Muscle of arm (tissue), 14 donors: ENCODE measurements at places on chromosomes 3 and 15. TPM values are rescaled to one million over a fixed set of nuclear protein-coding genes. Genes with fewer than 3 reads are reported as not detected.
A peak's percentile ranks its signal among the peaks of the same experiment; 100 is the strongest.

- no peak for DNase-seq
Measured at GRCh38 chr3:83224101-83224868, 1462.8 kb upstream of the GBE1 start.

DNA sequence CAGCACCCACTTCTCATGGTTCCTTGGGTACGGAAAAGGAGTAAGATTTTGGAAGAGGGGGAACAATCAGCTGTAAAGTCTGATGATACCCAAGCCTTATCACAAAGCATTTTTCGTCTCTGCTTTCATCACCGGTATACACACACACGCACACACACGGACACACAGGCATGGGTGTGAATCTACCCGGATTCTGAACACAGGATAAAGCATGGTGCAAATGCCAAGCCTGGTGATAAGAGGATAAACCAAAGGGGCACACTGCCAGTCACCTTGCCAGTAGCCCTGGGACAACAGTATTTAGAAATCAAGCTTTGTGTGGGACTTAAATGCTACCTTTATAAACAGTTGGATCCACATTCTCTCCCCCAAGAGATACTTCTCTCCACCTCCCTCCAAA, 22.2 kb downstream of the FAM174B start:
- DNase-seq: no peak

GRCh38 chr3:194277104-194277785, 73.9 kb downstream of the CPN2 start:
- DNase-seq: peak; percentile 74

DNA sequence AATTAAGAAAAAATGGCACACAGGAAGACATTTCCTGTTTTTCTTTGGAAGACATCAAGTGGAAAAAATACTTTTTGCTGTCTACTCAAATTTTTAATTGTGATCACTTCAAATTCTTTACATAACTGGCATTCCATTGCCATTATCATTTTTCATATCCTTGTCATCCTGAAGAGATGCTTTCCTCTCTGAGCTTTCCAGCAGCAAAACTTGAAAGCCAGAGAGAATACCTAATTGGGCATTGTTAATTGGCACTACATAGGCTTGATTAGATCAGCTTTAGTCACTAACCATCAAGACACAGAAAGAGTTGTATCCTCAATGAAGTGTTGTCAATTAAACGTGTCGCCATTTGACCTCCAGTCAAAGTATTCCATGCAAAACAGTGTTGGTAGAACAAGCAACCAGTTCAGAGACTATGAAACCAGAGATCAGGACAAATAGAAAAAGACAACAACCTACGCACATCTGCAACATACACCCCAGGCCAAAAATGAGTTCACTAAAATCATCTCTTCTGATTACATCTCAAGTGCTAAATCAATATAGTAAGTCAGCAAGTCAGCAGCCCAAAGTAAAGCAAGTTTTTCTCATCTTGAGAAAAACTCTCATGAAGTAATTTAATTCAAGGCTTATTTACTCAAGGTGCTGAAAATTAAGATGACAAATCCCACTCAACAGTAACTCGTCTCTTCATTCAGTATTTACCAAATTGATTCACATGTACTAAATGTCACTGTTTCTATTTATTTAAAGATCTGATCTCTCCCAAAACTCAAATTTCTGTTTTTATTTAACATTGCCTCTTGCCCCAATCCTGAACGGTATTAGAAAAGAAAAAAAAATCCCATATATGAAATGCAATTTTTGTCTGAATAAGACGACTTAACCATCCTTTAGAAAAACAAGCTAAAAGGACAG, 123.0 kb downstream of the SUCLG2 start:
- DNase-seq: no peak

DNA sequence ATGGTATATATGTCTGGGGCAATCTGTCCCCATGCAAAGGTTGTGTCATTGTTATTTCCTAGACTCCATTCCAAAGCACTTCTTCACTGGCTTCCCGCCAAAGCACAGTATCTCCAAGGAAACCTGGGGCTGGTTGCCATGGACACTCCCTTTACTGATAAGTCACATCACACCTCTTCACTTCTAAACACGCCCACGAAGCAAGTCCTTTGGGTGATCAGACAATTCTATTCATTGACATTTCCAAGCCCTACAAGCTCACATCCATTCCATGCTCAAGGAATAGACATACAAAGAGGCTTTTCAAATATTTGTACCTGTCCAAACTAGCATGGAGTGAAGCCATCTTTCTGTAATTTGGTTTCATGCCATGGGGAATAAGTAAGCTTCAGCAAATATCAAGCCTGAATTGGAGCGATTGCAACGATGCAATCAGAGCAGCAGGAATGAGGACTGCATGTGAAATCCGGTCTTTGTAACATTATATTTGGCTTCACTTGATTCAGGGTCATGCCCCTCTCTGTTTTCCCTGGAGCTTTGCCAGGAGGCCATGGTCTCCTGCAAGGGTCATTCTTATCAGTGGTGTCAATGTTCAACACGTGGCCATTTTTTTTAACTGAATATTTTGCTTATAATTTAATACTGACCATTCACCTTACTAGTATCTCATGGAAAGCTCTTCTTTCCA, 201.6 kb upstream of the TMC3 start:
- DNase-seq: no peak

GRCh38 chr3:160447544-160447943, 2.0 kb downstream of the TRIM59 start:
- no peak for DNase-seq

DNA sequence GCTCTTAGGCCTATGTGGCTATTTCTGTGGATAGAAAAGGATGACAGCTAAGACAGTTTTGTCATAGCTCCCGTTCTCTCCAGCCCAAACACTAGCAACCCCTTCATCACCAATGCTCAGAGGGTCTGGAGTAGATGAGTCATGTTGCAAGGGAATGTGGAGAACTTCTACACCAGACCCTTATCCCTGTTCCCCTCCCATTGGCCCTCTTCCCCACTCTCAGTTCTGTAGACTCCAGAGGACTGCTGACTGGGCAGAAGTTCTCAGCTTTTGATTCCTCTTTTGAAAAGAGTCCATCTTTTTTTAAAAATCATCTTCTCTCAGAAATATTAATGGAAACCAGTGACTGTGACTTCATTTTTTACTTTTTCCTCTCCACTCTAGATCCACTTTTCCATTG, 2.4 kb upstream of the MYZAP start:
- DNase-seq: peak; percentile 47

GRCh38 chr3:99429502-99429901, 208.9 kb upstream of the COL8A1 start:
- DNase-seq: no peak

- DNase-seq: no peak
Measured at GRCh38 chr3:191148131-191148530, 50.9 kb upstream of the OSTN start.

DNA sequence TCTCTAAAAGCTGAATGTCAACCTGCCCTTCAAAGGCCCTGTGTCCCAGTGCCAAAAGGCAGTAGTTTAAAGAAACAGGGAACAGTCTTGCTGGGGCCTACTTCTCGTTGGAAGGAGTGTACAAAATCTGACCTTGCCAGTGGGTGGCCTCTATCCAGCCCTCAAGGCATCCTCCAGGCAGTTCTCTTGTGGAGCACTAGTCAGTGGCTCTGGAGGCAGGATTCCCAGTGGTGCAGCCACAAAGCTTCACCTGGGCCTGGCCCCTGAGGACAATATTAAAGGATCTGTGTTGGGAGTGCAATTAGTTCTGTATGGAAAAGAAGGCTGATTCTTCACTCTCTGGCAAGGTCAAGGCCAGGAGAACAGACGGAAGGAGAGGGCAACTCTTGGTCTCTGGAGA, 237.8 kb upstream of the ADAMTS9 start:
- DNase-seq: no peak

- DNase-seq: no peak
Measured at GRCh38 chr3:32764481-32764880, 53.3 kb upstream of the TRIM71 start.

DNA sequence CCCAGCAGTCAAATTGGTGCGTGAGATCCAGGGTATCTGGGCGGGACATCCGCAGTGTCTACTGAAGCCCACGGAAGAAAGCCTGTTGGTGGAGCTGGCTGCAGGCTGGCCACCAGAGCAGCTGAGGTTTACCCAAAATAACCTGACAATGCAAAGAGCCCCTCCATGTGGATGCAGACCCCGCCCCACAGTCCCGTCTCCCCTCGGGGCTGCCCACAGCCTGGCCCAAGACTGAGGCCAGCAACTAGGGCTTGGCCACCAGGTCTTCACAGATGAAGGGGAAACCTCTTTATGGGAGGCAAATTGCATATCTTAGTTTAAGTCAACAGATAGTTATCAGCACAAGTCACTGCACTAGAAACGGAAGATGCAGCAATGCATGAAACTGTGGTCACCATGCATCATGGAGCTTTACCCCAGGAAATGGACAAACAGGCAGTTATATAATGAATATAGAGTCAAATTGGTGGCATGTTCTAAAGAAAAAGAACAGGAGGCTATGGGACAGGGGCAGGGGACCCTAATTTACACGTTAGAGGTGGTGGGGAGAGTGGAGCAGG, 86.3 kb downstream of the ARNT2 start:
- no peak for DNase-seq

- no peak for DNase-seq
Measured at GRCh38 chr15:40789999-40790398, 16.9 kb upstream of the ZFYVE19 start.

DNA sequence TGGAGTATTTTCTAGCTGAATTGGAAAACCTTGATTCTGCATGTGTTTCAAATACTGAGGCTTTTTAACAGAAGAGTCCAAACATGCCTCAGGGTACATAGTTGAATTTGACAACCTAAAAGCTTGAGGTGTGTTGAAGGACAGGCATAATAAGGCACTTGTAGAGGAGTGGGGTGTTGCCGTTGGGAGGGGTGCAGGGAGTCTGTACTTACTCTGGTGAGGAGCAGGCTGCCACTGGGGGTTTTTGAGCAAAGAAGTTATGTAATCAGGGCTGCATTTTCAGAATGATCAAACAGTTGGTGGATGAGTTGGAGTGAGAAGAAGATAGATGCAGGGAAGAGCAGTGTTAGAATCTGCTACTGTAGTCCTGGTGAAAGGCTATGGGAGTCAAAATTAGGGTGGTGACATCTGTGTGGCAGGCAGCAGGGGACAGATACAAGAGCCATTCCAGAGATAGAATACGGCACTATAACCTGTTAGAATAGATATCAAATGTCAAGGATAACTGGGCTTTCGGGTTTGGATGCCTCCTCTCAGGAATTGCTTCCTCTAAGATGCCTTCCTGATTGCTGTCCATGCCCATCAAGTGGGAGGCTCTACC, 161.6 kb downstream of the GHSR start:
- DNase-seq: no peak

GRCh38 chr3:185030399-185030798, 122.5 kb downstream of the C3orf70 start:
- no peak for DNase-seq

DNA sequence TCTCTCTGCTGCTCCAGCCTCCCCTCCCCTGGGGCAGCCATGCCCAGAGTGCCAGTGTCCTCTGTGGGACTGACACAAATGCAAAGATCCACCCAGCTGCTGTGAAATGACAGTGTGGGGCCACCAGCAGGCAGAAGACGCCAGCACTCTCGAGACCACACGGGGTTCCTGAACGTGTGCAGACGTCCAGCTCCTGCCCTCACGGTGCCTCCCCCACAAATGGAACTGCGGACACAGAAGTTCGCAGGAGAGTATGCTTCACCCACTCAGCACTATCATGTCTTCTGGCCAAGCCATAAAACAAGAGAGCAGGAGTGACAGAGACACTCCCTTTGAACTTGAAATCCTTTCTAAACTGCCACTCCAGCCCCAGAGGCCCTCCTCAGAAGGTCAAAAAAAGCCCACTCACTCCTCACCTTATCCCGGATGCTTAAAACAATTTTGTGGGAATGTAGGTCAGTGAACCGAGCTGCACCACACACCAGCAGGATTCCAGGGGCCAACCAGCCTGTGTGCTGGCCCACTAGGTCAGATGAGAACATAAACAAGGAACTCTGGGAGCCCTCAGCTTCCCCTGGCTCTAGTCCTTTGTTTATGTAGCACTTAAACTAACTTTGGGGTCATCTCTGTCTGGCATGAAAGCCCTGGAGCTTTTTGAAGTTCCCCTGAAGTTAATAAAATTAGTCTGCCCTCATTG, 112.6 kb downstream of the DNAJB8 start:
- DNase-seq: no peak

DNA sequence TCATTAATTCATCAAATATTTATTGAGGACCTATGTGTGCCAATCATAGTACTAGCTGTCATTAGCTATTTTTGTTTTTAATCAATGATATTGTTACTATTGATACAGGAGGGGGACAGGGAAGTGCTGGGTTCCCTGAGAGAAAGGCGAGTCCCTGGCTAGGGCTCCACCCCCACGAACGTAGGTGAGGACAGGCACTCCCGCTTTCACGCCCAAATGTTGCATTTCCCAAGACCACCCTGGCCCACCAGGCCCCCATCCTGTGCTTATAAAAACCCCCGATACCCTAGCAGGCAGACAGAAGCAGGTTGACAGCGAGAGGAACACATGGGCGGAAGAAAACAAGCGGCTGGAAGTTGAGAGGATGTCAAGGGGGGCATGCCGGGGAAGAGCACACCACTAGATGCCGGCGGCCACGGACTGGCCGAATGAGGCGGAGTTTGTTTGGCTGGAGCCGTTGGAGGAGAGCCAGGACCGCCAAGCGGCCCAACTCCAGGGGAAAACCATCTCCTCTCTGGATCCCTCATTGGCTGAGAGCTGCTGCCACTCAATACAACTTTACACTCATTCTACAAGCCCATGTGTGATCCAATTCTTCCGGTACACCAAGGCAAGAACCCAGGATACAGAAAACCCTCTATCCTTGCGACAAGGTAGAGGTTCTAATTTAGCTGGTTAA, 798.7 kb upstream of the SEMA6D start:
- no peak for DNase-seq

GRCh38 chr3:143367171-143367570, 247.6 kb downstream of the CHST2 start:
- DNase-seq: no peak

- peak; percentile 19 for DNase-seq
Measured at GRCh38 chr15:100922192-100923040, 3.3 kb downstream of the LRRK1 start.

DNA sequence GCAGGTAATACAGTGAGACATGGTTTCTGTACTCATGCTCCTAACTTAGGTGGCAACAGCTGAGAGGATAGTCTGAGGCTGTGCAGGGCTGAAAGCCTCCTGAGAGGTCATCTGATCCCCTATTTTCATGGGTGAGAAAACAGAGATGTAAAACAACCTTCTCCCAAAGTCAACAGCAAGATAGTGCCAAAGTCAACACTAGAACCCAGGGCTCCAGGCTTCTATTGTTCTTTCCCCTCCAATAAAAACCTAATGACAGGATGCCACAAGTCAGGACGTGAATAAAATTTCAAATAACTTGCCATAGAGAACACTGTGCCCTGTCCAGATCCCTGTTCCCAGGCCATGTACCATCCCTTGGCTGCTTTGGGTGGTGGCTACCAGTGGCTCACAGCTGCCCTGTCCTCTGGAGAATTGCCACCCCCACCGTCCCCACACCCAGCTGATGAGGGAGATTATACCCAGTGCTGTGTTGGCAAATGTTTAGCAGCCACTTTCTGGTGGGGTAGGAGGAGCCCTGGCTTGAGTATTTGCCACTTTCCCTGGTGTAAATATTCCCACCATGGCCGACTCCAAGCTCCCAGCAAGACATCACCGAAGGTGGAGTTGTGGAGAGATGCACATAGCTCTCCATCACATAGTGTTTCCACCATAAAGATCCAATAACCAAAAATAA, 54.8 kb downstream of the SRGAP3 start:
- DNase-seq: no peak

The FMN1 gene
- polyA plus RNA-seq: 2.1 TPM

The ZIC1 gene
- polyA plus RNA-seq: 12.8 TPM

The AP2M1 gene
- 206 TPM for polyA plus RNA-seq

The RGMA gene
- 58.4 TPM for polyA plus RNA-seq

The ZNF35 gene
- 7.4 TPM for polyA plus RNA-seq

The GOLGA6A gene
- polyA plus RNA-seq: not detected

The MKRN2OS gene
- 1.3 TPM for polyA plus RNA-seq

The TTLL13 gene
- 0.08 TPM for polyA plus RNA-seq

The TLR9 gene
- polyA plus RNA-seq: 0.29 TPM

The GNAT1 gene
- polyA plus RNA-seq: 0.08 TPM
